Cortex of kidney (tissue), 1 donor: ENCODE measurements at places on chromosomes 4 and X.

- DNase-seq = no peak
Measured at GRCh38 chr4:151993521-151993920, 232.7 kb upstream of the GATB start.

DNA sequence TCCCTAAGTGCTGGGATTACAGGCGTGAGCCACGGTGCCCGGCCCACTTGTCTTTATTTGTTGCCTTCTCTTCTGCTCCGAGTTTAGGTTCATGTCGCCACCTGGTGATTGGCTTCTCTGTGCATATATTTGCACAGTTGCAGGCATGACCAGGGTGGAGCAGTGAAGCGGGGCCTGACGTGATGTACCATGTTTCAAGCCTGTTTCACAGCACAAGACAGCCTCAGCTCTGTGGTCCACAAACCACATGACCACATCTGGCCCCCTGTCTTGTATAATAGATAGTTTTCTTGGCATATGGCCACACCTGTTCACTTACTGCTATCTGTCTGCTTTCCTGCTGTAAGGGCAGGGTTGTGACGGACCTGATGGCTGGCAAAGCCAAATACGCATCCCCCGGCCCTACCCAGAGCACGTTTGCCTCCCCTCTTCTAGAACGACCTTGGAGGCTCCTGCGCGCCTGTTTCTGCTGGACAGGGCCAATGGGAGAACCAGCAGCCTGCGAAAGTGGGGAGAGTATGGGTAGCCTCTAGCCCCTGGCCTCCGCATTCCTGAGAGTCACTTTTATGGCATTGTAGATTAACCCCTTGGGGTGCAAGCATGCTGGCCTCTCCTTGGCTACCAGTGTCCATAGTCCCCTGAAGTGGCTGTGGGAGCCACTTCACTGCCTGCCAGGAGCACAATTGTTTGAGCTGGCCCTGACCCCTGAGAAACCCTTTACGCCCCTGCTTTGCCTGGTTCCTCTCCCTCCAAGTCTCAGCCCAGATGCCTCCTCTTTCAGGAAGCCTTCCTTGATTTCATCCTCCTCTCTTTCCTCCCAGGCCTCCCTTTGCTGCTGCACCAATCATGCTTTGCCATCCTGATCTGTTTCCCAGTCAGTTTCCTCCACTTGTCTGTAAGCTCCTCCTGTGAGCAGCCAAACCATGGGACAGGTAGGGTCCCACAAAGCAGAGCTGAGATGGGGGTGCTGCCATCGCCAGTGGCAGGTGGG is 6.0 kb upstream of the SH3TC1 start:
- no peak for DNase-seq

- DNase-seq = no peak
Measured at GRCh38 chrX:133005042-133005441, 46.6 kb upstream of the HS6ST2 start.

DNA sequence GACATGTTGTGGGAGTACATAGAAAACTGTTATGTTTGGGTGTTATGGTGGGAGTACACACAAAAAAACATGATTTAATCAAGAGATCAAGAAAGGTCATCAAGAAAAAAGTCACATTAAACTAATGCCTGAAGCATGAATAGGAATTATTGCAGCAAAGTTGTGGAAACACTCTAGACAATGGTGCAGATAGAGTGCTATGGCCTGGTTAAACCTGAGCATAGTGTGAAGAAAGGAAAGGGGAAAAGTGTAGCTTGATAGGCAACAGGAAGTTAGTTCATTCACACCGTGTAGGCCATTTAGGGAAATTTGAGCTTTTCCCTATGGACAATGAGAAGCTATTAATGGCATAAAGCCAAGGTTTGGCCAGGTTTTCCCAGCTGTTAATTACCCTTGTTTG is 162.1 kb upstream of the EMCN start:
- DNase-seq = no peak

GRCh38 chr4:14177987-14178386 is 550.5 kb upstream of the BOD1L1 start:
- DNase-seq = no peak

DNA sequence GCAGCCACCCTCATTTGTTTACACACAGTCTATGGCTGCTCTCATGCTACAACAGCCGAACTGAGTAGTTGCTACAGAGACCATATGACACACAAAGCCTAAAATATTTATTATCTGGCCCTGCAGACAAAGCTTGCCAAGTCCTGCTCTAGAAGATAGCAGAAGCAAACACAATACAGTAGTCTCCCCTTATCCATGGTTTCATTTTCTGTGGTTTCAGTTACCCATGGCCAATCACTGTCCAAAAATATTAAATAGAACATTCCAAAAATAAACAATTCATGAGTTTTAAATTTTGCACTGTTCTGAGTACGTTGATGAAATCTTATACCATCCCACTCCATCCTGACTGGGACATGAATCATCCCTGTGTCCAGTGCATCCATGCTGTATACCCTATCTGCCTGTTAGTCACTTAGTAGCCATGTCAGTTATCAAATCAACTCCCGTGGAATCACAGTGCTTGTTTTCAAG is 40.2 kb upstream of the ZNF81 start:
- DNase-seq = no peak

DNA sequence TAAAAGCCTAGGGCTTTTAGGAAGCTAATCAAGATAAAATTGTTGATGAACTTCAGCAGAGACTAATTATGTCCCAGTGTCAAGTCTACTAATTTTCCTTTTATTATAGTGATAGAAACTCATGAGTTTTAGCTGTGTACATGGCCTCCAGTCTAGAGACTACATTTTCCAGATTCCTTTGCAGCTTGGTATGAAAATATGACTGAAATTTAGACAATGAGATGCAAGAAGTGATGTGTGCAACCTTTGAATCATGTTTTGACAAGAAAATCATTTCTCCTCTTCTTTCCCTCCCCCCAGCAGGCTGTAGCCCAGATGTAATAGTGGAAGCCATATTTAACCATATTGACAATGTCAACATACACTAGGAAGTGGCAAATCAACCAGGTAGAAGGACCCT is 30.3 kb upstream of the IL13RA2 start:
- DNase-seq = no peak

DNA sequence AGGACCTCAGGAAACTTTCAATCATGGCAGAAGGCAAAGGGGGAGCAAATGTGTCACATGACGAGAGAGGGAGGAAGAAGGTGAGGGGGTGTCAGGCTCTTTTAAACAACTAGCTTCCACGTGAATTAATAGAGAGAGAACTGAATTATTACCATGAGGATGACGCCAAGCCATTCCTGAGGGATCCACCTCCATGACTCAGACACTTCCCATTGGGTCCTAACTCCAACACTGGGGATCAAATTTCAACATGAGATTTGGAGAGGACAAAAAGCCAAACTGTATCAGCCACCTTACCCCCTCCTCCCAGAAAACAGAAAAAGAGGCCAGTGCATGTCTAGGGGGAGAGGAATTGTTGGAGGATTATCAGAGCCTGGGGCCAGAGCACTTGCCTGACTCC is 40.4 kb upstream of the LAS1L start:
- DNase-seq = no peak

- no peak for DNase-seq
Measured at GRCh38 chrX:149461746-149462145, 43.4 kb downstream of the IDS start.

DNA sequence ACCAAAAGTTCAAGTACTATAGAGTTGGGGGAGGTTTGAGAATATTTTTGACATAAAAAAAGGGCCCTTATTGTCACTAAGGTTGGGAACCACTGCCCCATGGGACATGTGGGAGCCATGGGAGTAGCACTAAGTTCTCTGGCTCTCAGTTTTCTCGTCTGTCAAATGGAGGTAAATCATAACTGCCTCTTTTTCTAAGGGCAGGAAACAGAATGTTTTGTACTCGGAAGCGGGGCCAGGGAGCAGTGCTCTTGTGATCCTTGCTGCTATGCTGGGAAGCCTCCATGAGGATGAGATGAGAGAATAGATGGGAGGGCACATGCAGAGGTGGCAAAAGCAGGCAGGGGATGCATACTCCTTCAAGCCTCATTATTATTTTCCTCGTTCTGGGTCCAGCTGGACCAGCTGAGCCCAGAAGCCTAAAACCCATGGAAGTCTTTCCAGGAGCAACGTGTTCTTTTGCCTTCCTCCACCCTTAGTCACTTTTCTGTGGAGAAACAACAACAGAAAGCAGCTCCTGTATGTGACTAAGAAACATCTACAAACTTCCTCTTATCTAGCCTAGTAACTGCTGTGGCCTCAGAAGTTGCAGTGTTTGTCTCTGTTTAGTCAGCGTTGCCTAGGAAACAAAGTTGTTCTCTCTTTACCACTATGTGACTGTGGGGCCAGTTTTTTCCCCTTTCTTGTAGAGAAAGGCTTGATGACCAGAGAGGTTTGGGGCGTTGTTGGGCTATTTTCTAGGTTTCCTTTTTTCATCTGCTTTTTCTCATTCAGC is 64.8 kb downstream of the TSC22D3 start:
- DNase-seq = no peak

GRCh38 chr4:94909645-94910044 is 151.9 kb downstream of the BMPR1B start:
- no peak for DNase-seq

GRCh38 chr4:1752284-1753041 is 31.1 kb downstream of the TACC3 start:
- no peak for DNase-seq

DNA sequence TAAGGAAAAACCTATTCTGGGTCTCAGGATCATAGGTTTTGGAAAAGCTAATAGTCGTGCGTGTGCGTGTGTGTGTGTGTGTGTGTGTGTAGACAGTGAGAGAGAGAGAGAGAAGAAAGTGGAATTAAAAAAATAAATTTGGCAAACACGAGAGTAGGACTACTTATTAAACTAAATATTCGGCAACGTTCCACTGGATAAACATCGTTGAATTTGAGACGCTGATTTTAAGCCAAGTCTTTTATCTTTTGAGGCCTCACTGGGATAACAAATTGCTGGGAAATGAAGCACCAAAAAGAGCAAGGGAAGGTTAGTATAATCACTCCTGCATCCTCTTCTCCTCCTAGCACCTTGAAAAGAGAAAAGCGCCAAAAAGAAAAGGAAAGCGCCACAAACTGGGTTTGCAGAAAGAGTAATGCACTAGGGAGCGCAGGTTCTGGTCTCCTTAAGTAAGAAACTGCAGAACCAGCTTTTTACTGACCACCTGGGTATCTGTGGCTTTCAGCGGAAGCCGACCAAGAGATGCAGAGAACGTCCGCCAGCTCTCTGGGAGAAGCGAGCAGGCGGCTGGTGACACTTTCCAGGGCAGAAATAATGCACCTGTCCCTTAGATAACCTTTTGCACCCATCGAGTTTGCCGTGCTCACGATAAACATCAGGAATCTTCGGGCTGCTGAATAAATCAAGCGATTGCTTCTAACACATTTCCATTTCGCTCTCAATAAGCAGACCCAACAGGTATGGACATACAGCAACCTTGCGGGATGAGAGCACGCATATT is 3.4 kb downstream of the ATOH1 start:
- DNase-seq = no peak

DNA sequence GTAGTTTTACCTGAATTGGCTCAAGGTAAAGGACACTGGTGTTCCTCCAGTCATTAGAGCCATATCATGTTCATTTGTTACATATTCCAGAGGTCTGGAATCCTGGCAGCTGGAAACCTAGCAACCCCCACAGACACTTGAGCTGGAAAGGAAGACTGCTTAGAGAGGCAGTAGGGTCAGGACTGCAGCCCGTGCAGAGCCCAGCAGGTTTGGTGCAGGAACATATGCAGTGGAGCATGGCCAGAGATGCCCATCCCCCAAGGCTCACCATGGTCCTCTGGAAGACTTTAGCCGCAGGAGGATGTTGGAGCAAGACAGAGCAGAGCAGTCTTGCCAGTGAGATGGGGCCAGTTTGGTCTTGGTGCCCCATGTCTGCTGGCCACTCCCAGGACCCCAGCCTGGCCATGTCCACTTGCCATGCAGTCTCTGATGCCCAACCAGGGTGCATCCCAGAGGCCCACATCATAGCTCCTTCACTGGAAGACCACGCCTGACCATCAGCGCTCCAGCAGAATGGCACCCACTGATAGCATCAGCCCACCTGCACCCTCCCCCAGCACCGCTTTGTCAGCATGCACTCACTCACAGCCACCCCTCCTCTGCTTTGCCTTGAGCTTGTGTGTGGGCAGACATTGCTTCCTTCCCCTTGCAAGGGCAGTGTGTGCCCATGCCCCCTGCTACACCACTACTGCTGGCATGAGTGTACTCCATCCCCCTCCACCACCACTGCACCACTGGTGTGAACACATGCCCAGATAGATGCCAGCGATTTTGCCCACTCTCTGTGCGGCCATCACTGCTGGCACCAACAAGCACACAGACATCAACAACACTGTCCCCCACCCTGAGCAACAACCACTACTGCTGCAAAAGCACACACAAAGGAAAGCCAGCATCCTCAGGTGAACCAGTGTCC is 190.3 kb upstream of the SPOCK3 start:
- DNase-seq = no peak

DNA sequence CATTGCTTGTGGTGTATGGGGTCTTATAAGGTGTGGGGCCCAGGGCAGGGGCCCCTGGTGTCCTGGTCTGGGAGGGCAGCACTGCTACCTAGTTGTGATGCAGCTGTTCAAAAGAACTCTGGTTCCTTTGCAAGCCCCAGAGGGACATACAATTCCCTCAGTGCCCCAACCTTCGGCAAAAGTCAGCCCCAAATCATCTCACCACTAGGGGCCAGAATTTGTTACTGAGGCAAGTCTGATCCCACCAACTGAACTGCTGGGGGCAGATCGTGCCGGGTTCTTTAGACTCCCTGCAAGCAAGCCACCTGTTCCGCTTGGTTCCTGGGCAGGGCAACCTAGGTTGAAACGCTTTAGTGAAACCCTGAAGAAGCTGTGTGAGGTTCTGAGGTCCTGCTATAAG is 180.1 kb upstream of the S100G start:
- no peak for DNase-seq

GRCh38 chrX:120358737-120359456 is 3.0 kb upstream of the ATP1B4 start:
- no peak for DNase-seq

- DNase-seq = no peak
Measured at GRCh38 chrX:108341947-108342346, 96.3 kb downstream of the COL4A6 start.

DNA sequence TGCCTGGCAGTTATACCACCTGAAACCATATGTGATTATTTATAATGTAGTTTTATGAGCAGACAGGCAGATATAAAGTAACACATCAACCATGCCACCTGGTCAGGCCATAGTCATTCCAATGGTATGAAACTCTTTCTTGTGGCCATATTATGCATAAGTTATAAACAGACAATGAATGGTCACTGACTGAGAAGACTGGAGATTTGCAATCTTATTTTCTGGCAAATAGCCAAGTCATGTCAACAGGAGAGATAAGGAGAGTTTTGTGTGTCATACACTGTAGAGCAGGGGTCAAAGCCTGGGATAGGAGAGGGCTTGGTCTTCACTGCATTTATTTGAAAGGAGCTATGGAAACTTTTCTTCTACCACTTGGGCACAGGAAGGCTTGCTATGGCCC is 29.5 kb downstream of the SORBS2 start:
- no peak for DNase-seq

DNA sequence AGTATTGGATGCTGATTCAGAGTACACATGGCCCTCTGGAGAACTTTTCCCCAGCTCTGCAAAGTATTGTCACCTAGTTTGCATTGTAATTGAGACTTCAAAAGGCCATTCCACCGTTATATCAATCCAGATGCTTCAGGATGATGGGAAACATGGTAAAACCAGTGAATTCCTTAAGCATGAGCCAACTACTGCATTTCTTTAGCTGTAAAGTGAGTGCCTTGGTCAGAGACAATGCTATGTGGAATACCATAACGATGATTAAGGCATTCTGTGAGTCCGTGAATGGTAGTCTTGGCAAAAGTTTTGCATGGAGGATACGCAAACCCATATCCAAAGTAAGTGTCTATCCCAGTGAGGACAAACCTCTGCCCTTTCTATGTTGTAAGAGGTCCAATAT is 355.2 kb downstream of the DCAF12L2 start:
- no peak for DNase-seq
